Testis (tissue), 5 donors: ENCODE measurements at places on chromosomes 5 and 9. TPM values are rescaled to one million over a fixed set of nuclear protein-coding genes. Genes with fewer than 3 reads are reported as not detected.
A peak's percentile ranks its signal among the peaks of the same experiment; 100 is the strongest.

IRF1 gene
- polyA plus RNA-seq = 31.7 TPM

- no peak for DNase-seq
Measured at GRCh38 chr9:81363916-81364480, 325.3 kb downstream of the TLE1 start.

DNA sequence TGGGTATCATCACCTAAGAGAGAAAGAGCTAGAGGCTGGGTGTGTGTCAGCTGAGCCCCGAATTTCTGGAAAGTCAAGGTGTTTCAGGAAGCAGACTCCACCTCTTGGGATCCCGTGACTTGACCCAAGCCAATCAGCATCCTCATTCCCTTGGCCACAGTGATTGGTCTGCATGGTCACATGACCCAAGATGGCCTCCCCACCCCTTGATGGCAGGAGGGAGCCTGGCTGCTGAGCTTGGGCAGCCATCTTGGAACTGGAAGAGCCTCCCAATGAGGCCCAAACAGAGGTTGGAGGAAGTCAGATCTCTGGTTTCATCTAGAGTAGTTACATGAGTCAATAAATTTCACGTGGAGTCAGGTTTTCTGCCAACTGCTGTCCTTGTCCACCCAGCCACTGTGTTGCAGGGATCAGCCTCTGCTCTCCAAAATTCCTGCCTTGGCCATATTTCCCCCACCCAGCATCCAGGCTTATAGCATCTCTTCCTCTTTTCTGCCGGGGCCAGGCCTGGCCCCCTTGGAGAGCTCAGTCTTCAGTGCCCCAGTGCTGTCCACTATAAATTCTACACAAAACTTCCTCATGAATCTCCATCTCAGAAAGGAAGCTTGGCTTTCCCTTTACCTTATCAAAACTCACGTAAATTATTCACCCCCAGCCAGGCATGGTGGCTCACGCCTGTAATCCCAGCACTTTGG is 17.2 kb upstream of the SUSD3 start:
- peak; percentile 53 for DNase-seq

DNA sequence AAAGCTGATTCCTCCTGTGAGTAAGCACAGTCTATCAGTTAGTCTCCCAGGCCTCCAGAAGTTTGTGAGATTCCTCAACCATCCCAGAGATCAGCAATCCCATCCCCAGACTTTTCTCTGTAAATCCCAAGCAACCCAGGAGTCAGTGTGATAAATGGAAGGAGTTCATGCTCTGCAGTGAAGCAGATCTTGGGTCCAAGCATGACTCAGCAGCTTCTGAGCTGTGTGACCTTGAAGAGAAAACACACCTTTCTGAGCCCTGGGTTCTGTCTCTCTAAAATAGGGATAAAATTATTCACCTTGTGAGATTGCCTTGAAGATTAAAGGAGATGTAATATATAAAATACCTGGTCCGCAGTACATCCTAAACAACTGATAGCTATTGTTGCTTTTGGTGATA is 318.7 kb downstream of the ASTN2 start:
- DNase-seq = no peak
